ENCODE measurements at places on chromosomes 6 and 20.

- no peak for DNase-seq
Observed at GRCh38 chr20:25319241-25320034, 71.2 kb downstream of the ABHD12 start.

DNA sequence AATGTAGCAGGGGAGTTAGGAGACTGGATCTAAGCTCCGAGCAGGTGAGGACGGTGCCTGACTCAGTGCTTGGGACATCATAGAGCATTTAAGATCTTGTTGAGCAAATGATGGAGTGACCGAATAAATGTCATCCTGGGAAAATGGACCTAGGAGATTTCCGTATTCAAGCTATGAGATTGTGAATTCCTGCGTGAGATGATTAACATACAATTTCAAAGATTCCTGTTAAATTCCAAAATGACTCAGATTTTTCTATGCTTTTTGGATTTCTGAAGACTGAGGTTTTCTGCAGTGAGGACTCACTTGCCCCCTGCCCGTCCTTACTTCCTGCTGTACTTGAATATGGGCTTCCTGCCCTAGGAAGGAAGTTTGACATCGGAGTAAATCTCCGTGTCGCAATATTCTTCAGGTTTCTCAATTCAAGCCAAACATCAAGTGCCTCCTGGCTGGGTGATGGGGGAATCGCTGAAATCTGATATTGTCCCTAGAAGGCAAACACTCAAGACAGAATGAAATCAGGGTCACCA is 5.2 kb downstream of the SYTL3 start:
- no peak for DNase-seq

- no peak for DNase-seq
Observed at GRCh38 chr6:72783666-72784065, 161.8 kb downstream of the KCNQ5 start.

DNA sequence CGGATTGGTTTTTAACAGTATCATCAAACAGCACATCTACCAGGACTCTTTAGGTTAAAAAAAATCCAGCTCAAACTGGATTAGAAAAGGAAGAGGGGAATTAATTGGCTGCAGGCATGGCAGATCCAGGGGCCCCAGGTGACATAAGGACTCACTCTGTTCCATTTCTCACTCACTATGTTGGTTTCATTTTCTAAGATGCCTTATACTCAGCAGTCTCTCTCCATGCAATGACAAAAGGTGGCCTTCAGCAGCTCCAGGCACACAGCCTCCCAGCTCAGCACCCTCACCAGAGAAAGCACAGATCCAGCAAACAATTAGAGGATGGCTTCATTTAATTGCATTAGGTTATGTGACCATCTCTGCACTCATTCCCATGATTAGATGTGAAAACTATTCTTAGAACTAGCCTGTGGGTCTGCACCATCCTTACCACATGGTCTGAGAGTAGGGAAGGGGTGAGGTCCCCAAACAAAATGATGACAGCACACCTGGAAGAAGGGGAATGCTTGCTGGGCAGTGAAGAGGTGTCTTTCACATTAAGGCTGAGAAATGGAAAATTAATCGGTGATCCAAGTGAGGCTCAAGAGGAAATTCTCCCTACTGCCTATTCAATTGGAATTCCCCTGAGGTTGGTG is 243.1 kb downstream of the CDH26 start:
- no peak for DNase-seq

DNA sequence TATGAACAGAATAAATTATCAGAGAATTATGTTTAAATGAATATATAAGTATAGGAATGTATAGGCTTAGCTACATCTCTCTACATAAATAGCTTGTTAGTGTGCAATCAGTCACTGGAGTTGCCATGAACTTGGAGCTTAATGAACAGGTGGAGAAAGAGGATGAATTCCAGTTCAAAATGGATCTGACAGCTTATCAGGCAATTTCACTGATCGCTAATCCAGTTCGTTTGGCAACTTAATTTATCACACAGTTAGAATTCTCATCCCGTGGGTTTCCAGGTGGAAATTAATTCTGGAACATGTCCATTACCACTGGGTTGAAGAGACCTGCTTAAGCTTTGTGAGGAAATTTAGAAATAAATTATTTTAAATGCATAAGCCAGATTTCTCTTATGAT is 118.1 kb downstream of the MACROD2 start:
- DNase-seq = no peak

DNA sequence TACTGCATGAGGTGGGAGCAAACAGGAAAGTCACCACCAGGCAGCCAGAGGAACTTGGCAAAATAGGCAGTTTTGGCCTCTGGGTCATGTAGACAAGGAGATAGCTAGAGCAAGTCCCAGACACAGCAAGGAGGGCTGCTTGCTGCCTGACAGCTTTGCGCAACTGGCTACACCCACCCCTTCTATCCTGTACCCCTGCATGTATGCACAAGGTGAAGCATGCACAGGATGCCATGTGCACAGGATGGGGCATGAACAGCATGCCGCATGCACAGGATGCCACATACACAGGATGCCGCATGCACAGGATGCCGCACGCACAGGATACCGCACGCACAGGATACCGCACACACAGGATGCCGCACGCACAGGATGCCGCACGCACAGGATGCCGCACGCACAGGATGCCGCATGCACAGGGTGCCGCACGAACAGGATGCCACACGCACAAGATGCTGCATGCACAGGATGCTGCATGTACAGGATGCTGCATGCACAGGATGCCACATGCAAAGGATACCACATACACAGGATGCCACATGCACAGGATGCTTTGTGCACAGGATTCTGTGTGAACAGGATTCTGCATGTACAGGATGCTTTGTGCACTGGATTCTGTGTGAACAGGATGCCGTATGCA is 104.9 kb upstream of the IYD start:
- no peak for DNase-seq

- DNase-seq = no peak
Observed at GRCh38 chr6:140018588-140018987, 644.1 kb upstream of the CITED2 start.

DNA sequence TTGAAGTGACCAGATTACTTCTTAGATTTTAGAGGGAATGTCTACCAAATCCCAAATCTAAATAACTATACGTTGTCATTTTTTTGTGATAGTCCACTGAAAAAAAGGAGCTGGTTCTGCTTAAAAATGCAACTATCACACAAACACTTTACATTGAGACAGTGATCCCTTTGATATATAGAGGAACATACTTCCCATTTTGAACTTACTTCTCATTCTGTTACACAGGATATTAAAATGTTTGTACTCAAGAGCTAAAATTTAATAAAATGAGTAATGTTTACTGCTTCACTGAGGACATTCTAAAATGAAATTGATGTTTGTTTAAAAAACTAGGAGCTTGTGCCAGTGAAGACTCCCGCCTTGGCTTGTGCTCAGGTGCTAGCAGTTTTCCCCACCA is 174.1 kb downstream of the CARMIL1 start:
- no peak for DNase-seq

GRCh38 chr6:38522322-38522721 is 117.4 kb downstream of the BTBD9 start:
- no peak for DNase-seq

- no peak for DNase-seq
Observed at GRCh38 chr6:105545228-105545920, 142.5 kb upstream of the PREP start.

DNA sequence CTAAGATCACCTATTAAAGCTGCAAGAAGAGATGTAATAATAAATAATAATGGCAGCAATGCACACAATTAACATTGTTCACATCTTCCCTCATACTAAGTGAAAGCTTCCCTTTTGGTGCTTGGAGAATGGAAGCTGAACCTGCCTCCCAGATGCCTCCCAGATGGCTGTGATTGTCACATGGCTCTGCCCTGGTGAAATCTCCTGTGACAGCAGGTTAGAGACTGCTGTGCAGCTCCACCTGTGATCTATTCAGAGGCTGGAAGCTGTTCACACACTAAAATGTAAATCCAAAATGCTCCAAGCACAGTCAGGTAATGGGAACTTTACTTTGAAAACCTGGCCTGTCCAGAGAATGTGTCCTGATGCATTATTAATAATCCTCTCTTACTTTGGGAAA is 41.7 kb upstream of the RGS17 start:
- DNase-seq = no peak

DNA sequence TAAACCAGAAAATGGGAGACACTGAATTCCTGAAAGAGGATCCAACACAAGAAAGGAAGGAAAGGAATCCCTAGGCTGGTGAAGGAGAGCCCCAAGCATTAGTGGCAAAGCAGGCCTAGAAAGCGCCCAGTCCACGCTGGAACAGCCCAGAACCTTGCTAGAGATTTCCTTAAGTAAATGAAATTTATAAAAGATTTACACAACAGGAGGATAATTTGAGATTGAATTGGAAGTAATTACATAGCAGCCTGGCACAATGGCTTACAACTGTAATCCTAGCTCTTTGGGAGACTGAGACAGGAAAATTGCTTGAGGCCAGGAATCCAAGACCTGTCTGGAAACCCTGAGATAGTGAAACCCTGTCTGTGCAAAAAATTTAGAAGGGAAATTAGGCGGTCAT is 26.8 kb upstream of the C20orf144 start:
- DNase-seq = no peak
